ENCODE measurements at places on chromosomes 3 and 15.

DNA sequence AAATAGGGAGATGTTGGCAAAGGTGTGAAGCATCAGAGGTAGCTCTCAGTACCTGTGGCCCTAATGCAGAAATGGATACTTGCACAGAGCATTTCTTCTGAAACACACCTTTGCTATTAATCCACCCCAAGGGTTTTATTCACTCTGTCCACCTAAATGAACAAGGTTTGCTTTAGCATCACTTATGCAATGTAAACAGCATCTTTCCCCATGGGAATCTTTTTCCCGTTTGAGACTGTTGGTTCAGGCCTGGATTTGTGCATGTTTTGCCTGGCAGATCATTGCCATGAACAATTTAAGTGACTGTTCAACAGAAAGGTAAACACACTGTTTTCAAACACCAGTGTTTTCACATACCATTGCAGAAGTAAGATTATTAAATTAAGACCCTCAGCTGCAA is 508.3 kb downstream of the SOX2 start:
- DNase-seq, result no peak

DNA sequence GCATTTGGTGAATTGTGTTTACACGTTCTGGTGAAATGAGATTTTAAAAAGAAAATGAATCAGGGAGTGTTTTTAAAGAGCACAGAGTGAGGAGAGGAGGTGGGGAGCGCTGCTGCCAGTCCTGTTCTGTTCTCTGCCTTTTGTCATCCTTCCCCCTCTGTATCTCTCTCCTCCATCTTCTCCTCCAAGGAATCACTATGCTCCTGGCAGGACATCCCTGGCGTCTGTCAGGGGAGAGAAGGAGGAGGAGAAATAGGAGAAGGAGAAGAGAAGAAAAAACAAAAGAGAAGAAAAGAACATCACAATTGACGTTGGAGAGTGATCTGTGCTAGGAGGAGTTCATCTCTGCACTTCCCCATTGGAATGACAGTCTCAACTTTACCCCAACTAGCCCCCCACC is 627.6 kb upstream of the TBL1XR1 start:
- no peak for DNase-seq

- no peak for DNase-seq
Observed at GRCh38 chr3:46269556-46269955, 27.3 kb downstream of the CCR3 start.

DNA sequence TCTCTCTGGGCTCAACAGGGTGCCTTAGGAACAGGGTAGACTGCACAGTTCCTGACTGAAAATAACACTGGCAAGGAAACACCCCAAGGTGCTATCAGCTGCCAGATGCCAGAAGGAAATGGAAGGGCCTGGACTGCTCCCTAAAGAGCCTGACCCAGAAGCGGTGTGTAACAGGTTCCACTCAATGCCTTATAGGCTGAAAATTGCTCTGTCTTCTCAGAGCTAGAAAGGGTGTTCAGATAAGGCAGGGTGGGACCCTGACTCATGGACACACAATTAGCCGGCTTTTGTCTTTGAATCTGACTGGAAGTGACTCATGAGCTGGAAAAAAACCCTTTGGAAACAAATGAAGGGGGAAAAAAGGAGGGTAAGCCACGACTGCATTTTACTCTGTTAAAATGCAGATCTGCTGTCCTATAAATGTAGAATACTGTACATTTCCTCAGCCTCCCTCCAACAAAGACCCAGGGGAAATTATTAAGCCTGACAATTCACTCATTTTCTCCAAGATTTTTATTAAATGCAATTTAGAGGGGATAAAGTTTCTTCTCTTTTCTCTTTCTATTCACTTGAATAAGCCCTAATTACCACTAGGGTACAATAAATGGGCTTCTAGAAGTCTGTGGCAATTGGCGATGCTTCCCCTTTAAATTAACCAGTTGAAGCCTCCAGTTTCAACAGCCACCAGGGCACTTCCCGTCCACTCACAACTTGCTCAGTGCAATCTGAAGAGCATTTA is 160.2 kb upstream of the TBL1XR1 start:
- DNase-seq, result no peak

DNA sequence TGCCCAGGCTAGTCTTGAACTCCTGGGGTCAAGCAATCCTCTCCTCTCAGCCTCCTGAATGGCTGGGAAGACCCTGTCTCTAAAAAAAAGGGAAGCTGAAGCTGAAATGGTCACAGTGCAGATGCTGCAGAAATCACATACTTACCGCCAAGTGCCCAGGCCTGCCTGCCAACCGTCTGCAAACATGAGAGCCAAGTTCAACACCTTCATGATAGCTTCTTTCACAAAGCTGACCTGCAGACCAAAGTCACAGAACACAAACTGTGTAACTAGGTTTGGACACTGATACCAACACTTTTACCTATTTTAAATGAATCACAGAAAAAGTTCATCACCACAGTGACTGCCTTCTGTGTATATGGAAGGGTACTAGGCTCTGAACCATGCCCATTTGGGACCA is 22.8 kb upstream of the CYFIP1 start:
- no peak for DNase-seq

- no peak for DNase-seq
Observed at GRCh38 chr3:171374661-171375285, 85.4 kb downstream of the TNIK start.

GRCh38 chr3:18445401-18446148 is 20.4 kb upstream of the SATB1 start:
- DNase-seq, result peak; percentile 57

- DNase-seq, result no peak
Observed at GRCh38 chr3:33317963-33318709, 40.9 kb downstream of the FBXL2 start.
